H1 (cell line): ENCODE measurements at places on chromosomes 12 and 14. TPM values are rescaled to one million over a fixed set of nuclear protein-coding genes. Genes with fewer than 3 reads are reported as not detected.
A peak's percentile ranks its signal among the peaks of the same experiment; 100 is the strongest.

GRCh38 chr12:3275171-3276041 lies 198.2 kb downstream of the TSPAN9 start:
- no peaks in the 10 kb centered on the region for H3K27me3 ChIP-seq
- H3K4me3 ChIP-seq = no peak overlapping the region
- peak; percentile 97 for DNase-seq
- H3K27ac ChIP-seq = no peak overlapping the region

GPR33 gene
- total RNA-seq = not detected in 2 replicates

DNA sequence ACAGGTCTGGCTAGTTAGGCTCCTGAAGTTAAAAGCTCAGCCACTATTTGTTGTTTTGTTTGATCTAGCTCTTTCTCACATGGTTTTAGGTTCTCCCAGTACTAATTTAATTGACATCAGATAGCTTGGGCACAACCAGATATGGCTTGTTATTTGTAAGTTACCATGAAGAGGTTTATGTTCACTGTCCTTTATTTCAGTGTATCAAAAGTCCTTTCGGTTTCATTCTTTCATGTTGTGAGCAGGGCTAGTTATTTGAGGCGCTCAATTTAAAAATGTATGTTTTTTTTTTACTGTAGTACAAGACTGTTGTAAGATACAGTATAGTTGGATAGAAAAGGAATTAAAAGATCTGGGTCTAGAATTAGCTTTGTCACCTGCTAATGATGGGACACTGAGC lies 7.0 kb downstream of the GPX2 start:
- H3K27ac ChIP-seq = no peak overlapping the region
- H3K4me1 ChIP-seq = no peaks in the 10 kb centered on the region
- no peak overlapping the region for H3K4me3 ChIP-seq
- no peaks in the 10 kb centered on the region for H3K27me3 ChIP-seq
- H3K36me3 ChIP-seq = peaks cover 26% of the 10 kb centered on the region

RASAL1 gene
- total RNA-seq = 5.0 and 6.4 TPM in 2 replicates

AKAP6 gene
- total RNA-seq = 0.61 and 0.89 TPM in 2 replicates

DNA sequence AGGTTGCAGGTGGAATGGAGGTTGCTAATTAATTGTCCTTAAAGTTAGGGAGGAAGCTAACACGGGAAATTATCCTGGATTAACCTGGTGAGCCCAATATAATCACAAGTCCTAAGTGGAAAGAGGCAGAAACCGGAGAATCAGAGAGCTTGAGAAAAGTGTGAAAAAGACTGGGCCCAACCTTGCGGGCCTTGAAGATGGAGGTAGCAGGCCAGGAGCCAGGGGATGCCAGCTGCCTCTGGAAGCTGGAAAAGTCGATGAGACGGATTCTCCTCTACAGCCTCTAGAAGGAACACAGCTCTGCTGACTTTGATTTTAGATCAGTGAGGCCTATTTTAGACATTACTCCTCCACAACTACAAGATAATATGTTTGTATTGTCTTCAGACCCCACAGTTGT lies 2.1 kb downstream of the SDR9C7 start:
- H3K36me3 ChIP-seq = no peaks in the 10 kb centered on the region
- no peak overlapping the region for H3K27ac ChIP-seq
- no peaks in the 10 kb centered on the region for H3K27me3 ChIP-seq
- no peak overlapping the region for H3K4me3 ChIP-seq
- H3K4me1 ChIP-seq = peaks cover 3% of the 10 kb centered on the region
- no peak for DNase-seq

DNA sequence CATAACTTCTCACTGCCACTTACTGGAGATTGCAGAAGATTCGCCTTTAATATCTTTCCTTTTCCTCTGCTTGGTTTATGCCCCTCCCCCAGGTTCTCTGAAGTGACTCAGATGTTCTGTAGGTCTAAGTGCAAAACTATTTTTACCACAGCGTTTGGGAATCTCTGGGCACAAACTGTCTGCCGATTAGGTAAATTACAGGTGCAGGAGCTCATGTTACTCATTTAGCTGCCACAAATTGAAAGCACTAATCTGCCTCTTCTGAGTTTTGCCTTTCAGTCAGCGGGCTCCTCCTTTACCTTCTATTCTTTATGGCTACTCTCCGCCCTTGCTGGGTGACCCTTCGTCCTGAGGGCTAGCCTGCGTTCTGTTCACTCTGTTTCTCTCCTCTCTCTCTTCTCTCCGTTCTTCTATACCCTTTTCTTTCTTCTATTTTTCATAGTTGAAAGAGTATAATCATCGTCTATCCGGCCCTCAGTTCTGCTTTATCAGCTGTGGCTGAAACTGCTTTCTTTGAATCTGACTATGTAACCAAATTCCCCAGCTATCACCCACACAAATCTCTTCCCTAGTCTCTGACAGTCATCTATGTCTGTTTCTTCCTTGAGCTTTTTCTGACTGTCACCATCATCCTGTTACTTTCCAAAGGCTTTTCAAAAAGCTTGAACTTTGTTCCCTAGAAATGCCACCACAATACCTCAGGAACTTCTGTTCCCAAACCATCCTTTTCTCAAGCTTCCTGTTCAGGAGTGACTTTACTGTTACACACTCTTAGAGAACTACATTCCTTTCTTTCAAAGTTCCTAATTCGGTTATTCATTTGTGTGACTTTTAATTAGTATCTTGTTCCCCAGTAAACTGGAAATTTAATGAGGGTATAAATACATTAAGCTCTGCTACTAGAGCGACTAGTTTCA lies 4.3 kb upstream of the MYF6 start:
- no peaks in the 10 kb centered on the region for H3K36me3 ChIP-seq
- H3K4me3 ChIP-seq = no peak overlapping the region
- no peak overlapping the region for H3K27ac ChIP-seq
- H3K4me1 ChIP-seq = peaks cover 3% of the 10 kb centered on the region
- no peak for DNase-seq

HOXC6 gene
- not detected in 2 replicates for total RNA-seq

SPX gene
- total RNA-seq = 0.29 and 1.3 TPM in 2 replicates

GRCh38 chr14:76867516-76868453 lies 41.6 kb downstream of the LRRC74A start:
- no peak for DNase-seq
- no peaks in the 10 kb centered on the region for H3K27me3 ChIP-seq
- no peaks in the 10 kb centered on the region for H3K36me3 ChIP-seq
- peaks cover 6% of the 10 kb centered on the region for H3K4me1 ChIP-seq

ANO4 gene
- 2.9 and 3.4 TPM in 2 replicates for total RNA-seq

- H3K4me1 ChIP-seq = no peaks in the 10 kb centered on the region
- no peaks in the 10 kb centered on the region for H3K36me3 ChIP-seq
- no peak overlapping the region for H3K27ac ChIP-seq
- no peak for DNase-seq
- no peak overlapping the region for H3K4me3 ChIP-seq
Observed at GRCh38 chr12:121849665-121850064, 9.0 kb downstream of the HPD start.

SLC38A4 gene
- 15.4 and 15.5 TPM in 2 replicates for total RNA-seq

- no peak for DNase-seq
- no peak overlapping the region for H3K4me3 ChIP-seq
- peaks cover 3% of the 10 kb centered on the region; the same call in 1 of the 2 replicates for H3K4me1 ChIP-seq
- no peak overlapping the region for H3K27ac ChIP-seq
Observed at GRCh38 chr12:130878193-130879185, 6.6 kb downstream of the RAN start.

BDKRB2 gene
- 0.13 TPM in 2 replicates for total RNA-seq

- no peak overlapping the region for H3K27ac ChIP-seq
- H3K4me1 ChIP-seq = no peaks in the 10 kb centered on the region
- DNase-seq = peak; percentile 23
- no peak overlapping the region for H3K4me3 ChIP-seq
- H3K27me3 ChIP-seq = no peaks in the 10 kb centered on the region
- H3K36me3 ChIP-seq = no peaks in the 10 kb centered on the region
Observed at GRCh38 chr14:96638041-96638855, 136.1 kb downstream of the PAPOLA start.

SLC10A1 gene
- total RNA-seq = not detected in 2 replicates
